Activated naive CD4-positive, alpha-beta T cell treated with anti-CD3 and anti-CD28 coated beads, Interleukin-2, amount 50 U/mL, for 72 hours (primary cell): ENCODE measurements at places on chromosomes 12 and 14. TPM values are rescaled to one million over a fixed set of nuclear protein-coding genes. Genes with fewer than 3 reads are reported as not detected.

GRCh38 chr12:25769082-25769945 is 189.2 kb upstream of the RASSF8 start:
- no peak for DNase-seq

Gene INF2
- 48.6 TPM for total RNA-seq

GRCh38 chr14:95656634-95657033 is 29.6 kb upstream of the TCL1B start:
- no peak for DNase-seq

DNA sequence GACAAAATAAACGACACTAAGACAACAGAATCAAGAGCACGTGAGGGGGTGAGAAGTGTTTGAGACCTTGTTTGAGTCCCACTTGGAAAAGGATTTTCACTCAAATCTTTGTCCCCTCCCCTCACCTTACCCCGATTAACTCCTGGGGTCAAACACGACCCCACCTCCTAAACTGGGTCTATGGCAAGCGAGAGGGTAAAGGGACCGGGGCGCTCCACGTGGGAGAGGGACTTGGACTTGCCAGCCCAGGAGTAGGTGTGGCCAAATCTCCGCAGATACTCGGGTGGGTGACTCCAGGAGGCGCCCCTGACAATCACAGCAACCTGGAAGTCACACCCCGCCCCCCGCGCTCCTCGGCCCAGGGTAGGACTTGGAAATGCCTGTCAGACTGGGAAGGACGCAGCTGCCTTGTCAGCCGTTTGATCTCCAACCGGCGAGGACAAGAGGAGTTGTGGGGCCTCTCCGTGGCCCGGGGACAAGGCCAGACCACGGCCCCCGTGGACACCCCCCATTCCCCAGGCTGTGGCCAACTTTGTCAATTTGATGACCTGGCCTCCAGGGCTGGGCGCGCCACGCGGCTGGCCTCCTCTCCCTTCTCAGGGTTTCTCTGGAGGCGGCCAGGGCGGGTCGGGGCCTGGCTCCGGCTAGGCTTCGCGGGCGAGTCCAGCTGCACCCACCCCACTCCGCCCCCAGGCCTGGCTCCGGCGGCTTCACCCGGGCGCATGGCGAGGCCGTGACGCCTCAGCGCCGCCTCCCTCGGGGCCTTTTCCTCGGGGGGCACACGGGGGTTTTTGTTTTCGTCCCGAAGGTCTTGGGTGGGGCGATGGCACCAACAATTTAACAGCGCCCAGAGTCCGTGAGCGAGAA is 1.1 kb upstream of the BCL11B start:
- peak; percentile 77 for DNase-seq

- no peak for DNase-seq
These were observed 66.3 kb upstream of the EEA1 start for GRCh38 chr12:92995258-92995903.

DNA sequence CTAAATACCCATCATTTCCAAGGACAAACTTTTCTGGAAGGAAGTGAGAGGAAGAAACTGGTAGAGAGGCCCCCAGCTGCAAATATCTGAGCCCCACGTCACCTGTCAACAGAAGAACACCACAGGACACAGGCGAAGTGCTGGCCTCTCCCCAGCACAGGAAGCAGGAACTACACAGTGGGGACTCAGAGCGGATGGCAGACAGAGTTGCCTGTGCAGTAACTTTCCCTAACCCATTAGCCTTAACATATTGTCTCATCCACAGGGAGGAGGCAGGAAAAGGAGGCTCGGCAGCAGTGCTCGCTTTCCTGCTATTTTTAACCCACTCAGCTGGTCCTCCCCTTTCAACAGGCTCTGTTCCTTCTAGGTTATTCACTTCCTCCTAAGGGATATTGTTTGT is 111.5 kb upstream of the TMPO start:
- no peak for DNase-seq

- no peak for DNase-seq
These were observed 200.3 kb downstream of the GPHN start for GRCh38 chr14:66708267-66708666.

DNA sequence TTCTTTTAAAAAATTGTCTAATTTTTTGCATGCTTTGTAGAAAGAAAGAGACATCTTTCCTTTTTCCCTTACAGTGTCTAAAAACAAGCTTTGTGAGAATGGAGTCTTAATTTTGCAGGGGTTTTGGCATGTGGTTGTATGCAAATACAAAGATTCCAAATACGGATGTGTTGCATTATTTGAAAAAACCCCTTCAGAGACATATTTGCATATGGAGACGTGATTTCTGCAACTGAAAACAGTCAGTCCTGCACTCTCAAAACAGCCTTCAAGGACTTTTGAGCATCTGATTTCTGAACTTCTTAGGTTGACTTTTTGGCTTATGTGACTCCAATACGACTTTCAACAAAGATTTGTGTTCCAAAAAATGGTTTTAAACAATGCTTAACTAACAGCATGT is 7.8 kb downstream of the IRAK3 start:
- DNase-seq = no peak
